Thyroid gland (tissue), 4 donors: ENCODE measurements at places on chromosomes 16 and 17. TPM values are rescaled to one million over a fixed set of nuclear protein-coding genes. Genes with fewer than 3 reads are reported as not detected.
A peak's percentile ranks its signal among the peaks of the same experiment; 100 is the strongest.

- no peak overlapping the region for H3K27ac ChIP-seq
- no peaks in the 10 kb centered on the region for H3K4me1 ChIP-seq
- H3K4me3 ChIP-seq = no peak overlapping the region
- DNase-seq = no peak
These were observed 2.0 kb downstream of the ADCY7 start for GRCh38 chr16:50268352-50268751.

- H3K27ac ChIP-seq = no peak overlapping the region
- no peaks in the 10 kb centered on the region for H3K36me3 ChIP-seq
- H3K4me3 ChIP-seq = no peak overlapping the region
- no peaks in the 10 kb centered on the region for H3K27me3 ChIP-seq
- DNase-seq = no peak
These were observed 259.0 kb upstream of the MYOCD start for GRCh38 chr17:12406623-12407215.

The WDR45B gene
- 83.2 TPM for total RNA-seq

The COIL gene
- total RNA-seq = 18.2 TPM

- no peak for DNase-seq
- H3K27ac ChIP-seq = no peak overlapping the region
- H3K27me3 ChIP-seq = no peaks in the 10 kb centered on the region
- peaks cover 20% of the 10 kb centered on the region for H3K4me1 ChIP-seq
These were observed 4.1 kb upstream of the NAGS start for GRCh38 chr17:44000141-44000860.

GRCh38 chr17:4596636-4597380, 12.5 kb downstream of the SMTNL2 start:
- no peaks in the 10 kb centered on the region for H3K4me1 ChIP-seq
- H3K27ac ChIP-seq = no peak overlapping the region
- H3K27me3 ChIP-seq = no peaks in the 10 kb centered on the region
- H3K4me3 ChIP-seq = no peak overlapping the region

DNA sequence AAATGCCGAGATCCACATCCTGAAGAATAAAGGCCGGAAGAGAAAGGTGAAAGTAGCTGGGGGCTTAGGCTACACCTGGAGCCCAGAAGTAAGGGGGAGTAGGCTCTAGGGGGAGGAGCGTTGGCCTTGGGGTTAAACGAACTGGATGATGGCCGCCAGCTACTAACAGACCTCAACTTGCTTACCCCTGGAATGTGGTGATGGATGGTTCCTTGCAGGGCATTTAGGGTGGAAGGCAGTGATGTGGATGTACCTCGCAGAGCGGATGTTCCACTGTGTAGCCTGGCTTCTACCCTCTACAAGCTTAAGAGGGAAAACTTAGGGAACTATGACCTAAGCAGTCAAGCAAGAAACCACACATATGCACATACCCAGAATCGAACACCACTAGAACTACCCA, 2.3 kb upstream of the MAZ start:
- H3K36me3 ChIP-seq = peaks cover 15% of the 10 kb centered on the region
- H3K27ac ChIP-seq = peak overlapping the region; percentile 22
- no peaks in the 10 kb centered on the region for H3K27me3 ChIP-seq
- H3K4me3 ChIP-seq = no peak overlapping the region
- H3K4me1 ChIP-seq = peaks cover 30% of the 10 kb centered on the region

GRCh38 chr17:9839433-9839832, 13.7 kb downstream of the GLP2R start:
- no peaks in the 10 kb centered on the region for H3K36me3 ChIP-seq
- H3K4me3 ChIP-seq = no peak overlapping the region
- H3K27ac ChIP-seq = no peak overlapping the region
- no peak for DNase-seq
- no peaks in the 10 kb centered on the region for H3K27me3 ChIP-seq
- H3K4me1 ChIP-seq = no peaks in the 10 kb centered on the region

The C16orf96 gene
- 0.88 TPM for total RNA-seq

GRCh38 chr17:27545562-27546229, 85.3 kb upstream of the LGALS9 start:
- DNase-seq = no peak
- H3K27ac ChIP-seq = peak overlapping the region; percentile 33
- H3K36me3 ChIP-seq = no peaks in the 10 kb centered on the region
- no peak overlapping the region for H3K4me3 ChIP-seq
- H3K4me1 ChIP-seq = peaks cover 49% of the 10 kb centered on the region

- no peaks in the 10 kb centered on the region for H3K36me3 ChIP-seq
- no peak for DNase-seq
- no peak overlapping the region for H3K4me3 ChIP-seq
- H3K27ac ChIP-seq = no peak overlapping the region
- H3K27me3 ChIP-seq = no peaks in the 10 kb centered on the region
These were observed 168.9 kb upstream of the CIBAR2 start for GRCh38 chr16:85281181-85281580.

The GPRC5C gene
- total RNA-seq = 73.2 TPM

DNA sequence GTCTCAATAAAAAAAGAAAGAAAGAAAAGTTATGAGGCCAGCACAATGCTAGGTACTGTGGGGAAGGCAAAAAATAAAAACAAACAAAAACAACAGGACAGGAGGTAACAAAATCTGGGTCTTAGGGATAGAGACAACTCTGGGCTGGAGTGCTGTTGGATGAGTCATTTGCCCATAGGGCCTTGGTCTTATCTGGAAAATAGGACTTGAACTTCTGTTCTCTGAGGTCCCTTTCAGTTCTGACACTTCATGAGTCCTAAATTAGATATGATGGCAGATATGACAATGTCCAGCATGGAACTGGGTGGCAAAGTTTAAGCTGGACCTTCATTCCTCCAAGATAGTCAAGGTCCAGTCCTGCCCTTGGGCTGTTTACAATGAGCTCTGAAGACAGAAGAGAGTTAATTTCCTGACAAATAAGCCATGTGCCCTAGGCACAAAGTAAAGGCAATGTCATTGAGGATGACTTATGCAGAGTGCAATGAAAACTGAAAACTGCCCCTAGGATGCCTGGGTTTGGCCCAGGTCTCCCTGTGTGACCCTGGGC, 8.9 kb upstream of the HDAC5 start:
- H3K36me3 ChIP-seq = no peaks in the 10 kb centered on the region
- H3K4me3 ChIP-seq = no peak overlapping the region
- H3K4me1 ChIP-seq = no peaks in the 10 kb centered on the region
- H3K27ac ChIP-seq = no peak overlapping the region
- no peak for DNase-seq

DNA sequence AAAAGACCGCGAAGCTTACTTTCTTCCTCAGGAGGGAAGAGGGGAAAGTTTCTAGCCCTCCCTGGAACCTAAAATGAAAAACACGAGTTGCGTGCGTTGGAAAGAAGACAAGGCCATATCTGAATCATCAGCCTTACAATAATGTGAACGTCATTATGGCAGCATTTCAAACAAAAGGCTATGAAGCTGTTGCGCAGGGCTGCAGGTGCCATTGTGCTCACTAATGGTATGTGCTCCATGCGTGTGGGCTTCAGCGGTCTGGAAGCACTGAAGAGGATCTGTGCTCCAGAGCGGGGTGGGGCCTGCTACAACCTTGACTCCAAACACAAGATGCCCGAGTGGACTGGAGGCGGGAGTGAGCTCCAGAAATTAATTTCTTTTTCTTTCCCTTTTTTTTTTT, 12.1 kb upstream of the CYB5B start:
- no peak overlapping the region for H3K27ac ChIP-seq
- no peak for DNase-seq
- H3K27me3 ChIP-seq = no peaks in the 10 kb centered on the region
- no peak overlapping the region for H3K4me3 ChIP-seq

DNA sequence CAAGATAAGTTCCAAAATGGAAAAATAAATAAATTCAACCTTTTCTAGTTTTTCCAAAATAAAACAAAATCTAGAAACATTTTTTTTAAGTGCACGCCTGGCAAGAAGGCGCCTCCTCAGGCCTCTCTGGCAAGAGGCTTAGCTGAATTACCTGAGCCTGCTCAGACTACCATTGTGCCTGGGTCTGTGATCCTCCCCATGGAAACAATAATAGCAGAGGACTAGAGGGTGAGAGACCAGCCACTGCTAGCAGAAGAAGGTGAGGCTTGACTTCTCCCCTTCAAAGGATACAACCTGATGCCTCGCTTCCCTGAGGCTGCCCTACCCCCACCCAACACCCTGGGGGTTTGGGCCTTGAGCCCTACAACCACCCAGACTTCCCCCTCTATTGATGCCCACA, 14.8 kb downstream of the TERB1 start:
- no peaks in the 10 kb centered on the region for H3K4me1 ChIP-seq
- H3K27ac ChIP-seq = no peak overlapping the region
- H3K36me3 ChIP-seq = no peaks in the 10 kb centered on the region
- no peak overlapping the region for H3K4me3 ChIP-seq
- H3K27me3 ChIP-seq = no peaks in the 10 kb centered on the region
- no peak for DNase-seq

DNA sequence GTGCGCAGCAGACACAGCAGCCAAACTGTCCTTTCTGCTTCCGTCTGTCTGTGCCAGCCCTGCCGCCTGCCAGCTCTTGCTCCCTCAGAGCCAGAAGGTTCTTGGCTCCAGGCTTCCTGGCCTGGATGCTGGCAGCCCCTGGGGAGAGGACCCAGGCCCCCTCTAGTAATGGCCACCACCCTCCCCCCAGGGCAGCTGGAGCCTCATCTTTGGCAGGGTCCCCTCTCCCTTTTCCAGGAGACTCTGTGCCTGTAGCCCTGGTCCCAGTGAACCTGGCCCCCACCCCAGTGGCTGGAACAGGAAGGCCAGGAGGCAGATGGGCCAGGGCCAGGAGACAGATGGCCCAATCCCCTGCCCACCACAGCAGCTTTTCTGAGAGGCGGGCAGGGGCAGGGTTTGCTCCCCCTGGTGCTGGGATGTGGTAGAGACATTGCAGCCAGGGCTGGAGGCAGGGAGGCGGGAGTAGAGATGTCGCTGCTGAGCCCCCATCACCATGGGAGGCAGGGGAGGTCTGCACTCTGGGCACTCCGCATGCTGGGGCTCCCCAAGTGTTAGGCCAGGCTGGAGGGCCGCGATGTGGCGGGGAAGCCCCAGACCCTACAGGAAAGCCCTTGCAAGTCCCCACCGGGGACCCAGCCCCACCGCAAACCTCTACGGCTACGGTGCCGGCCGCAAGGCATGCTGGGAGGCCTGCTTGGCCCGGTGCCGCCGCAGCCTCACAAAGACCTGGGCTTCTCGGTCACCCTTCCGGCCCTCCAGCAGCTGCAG, 16.7 kb downstream of the UNC13D start:
- peaks cover 23% of the 10 kb centered on the region for H3K36me3 ChIP-seq
- H3K27ac ChIP-seq = peak overlapping the region; percentile 58
- H3K27me3 ChIP-seq = no peaks in the 10 kb centered on the region
- H3K4me3 ChIP-seq = no peak overlapping the region
- DNase-seq = peak; percentile 46
- H3K4me1 ChIP-seq = peaks cover 19% of the 10 kb centered on the region

The CCL4 gene
- total RNA-seq = 0.78 TPM

The NPIPA7 gene
- total RNA-seq = 11.8 TPM

The HEATR9 gene
- 0.40 TPM for total RNA-seq

DNA sequence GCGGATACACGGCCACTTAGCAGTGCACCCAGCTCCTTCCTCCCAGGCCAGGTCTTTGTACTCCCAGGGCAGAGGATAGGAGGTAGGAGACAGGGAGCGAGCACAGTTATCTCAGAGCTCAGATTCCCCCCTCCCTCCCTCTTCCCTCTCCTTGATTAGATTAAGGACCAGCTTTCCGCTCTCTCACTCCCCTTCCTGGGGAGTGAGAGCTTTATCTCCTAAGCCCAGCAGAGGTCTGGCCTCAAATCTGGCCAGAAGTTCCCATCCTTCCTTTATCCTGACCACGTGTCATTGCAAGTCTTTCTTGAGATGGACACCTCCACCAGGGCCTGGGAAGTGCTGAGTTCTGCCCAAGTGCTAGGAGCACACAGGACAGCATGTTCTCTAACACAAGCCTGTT, 5.1 kb downstream of the ARL4D start:
- H3K4me3 ChIP-seq = no peak overlapping the region
- H3K4me1 ChIP-seq = peaks cover 54% of the 10 kb centered on the region
- peak; percentile 32 for DNase-seq
- peaks cover 4% of the 10 kb centered on the region for H3K36me3 ChIP-seq
- peak overlapping the region; percentile 95 for H3K27ac ChIP-seq

DNA sequence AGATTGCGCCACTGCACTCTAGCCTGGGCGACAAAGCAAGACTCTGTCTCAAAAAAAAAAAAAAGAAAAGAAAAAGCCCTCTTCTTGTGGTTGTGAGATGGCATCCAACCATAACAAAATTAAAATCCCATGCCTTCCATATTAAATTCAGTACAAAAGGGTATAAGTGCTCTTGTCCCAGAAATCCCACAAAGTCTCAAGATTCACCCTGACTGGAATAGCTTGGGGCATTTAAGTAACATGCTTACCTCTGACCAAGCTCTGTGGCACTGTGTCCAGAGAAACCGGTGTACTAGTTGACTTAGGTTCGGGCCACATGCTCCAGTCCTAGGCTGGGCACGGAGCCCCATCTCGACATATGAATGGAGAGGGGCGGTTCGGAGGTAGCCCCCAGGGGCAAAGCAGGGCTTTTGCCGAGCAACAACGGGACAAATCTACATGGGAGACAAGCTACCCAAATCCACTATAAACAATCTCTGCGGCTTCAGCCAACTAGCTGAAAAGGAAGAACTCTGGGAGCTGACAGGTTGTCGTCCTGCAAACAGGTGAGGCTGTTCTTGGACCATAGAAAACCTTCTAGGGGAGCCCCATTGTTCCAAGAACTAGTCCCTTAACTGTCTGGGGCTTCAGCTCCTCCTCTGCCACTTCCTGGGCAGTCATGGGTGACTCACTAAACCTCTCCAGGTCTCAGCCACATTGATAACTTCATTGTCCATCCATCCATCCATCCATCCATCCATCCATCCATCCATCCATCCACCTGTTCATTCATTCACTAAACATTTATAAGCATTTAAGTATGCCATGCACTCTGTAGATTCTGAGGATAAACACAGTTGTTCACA, 10.3 kb upstream of the IL4R start:
- no peak overlapping the region for H3K27ac ChIP-seq
- H3K36me3 ChIP-seq = no peaks in the 10 kb centered on the region
- H3K4me3 ChIP-seq = no peak overlapping the region
- no peaks in the 10 kb centered on the region for H3K27me3 ChIP-seq
- no peaks in the 10 kb centered on the region for H3K4me1 ChIP-seq
- no peak for DNase-seq

DNA sequence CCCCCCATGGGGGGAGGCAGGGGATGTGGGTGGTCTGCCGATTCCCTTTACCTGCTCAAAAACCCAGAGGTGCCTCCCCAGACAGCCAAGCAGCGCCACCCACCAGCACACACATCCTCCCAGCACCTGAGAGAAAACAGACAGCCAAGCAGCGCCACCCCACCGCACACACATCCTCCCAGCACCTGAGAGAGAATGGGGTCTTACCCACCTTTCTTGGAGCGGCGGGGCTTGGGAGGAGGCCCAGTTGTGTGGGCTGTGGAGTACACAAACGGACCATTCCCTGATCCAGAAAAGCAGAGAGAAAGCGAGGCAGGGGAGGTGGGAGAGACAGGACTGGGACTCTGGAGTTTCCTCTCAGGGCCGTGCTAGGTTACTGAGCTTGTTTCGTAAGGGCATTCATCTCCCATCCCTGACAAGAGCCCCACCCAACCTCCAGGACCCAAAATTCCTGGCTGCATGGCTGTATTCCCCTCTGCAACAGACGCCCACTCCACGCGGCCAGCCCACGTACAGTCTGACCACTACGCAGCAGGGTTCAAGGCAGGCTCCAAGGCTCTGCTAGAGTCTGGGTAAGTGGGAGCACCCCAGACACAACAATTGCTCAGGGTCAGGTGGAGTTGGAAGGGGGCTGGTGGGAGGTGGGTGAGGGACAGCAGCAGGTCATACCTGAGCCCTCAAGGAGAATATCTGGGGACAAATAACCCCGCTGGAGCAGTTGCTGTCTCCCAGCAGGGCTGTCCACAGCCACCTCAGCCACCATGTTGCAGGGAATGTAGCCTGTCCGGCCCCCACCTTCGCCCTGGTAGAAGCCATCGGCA, 22.3 kb downstream of the TSPOAP1 start:
- DNase-seq = no peak
- no peaks in the 10 kb centered on the region for H3K27me3 ChIP-seq
- H3K4me1 ChIP-seq = no peaks in the 10 kb centered on the region
- H3K27ac ChIP-seq = no peak overlapping the region
